ENCODE measurements at places on chromosomes 5 and 9. TPM values are rescaled to one million over a fixed set of nuclear protein-coding genes. Genes with fewer than 3 reads are reported as not detected.

The PTPN3 gene
- total RNA-seq = 0.41 TPM

The BHMT2 gene
- not detected for total RNA-seq

The KIF4B gene
- total RNA-seq = 0.32 TPM

The PPP1R26 gene
- 2.5 TPM for total RNA-seq

DNA sequence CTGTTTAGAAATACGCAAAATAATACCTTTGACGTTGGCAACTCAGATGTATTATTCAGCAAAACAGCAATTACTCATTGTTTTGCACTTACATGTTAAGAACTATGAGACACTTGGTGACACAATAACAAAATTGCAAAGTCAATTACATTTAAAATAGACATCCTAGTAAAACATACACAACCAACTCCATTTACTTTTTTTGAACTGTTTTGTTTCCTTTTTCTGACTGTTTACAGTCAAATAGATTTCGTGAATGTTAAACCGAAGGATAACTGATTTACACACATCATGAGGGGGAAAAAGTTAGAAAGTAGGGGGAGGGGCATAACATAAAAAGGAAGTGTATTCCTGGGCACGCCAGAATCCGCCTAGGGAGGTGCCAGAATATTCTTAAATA, 220.1 kb downstream of the MEF2C start:
- H3K4me1 ChIP-seq = peaks cover 22% of the 10 kb centered on the region
- H3K4me3 ChIP-seq = no peak overlapping the region
- peaks cover 17% of the 10 kb centered on the region for H3K36me3 ChIP-seq
- peaks cover 72% of the 10 kb centered on the region for H3K27me3 ChIP-seq

GRCh38 chr5:93252165-93252564, 328.9 kb downstream of the NR2F1-AS1 start:
- H3K4me1 ChIP-seq = no peaks in the 10 kb centered on the region
- no peak overlapping the region for H3K27ac ChIP-seq
- H3K36me3 ChIP-seq = no peaks in the 10 kb centered on the region
- H3K4me3 ChIP-seq = no peak overlapping the region
- no peak for ATAC-seq

GRCh38 chr5:163809473-163809872, 304.1 kb downstream of the MAT2B start:
- no peak overlapping the region for H3K4me3 ChIP-seq
- H3K27me3 ChIP-seq = no peaks in the 10 kb centered on the region
- no peaks in the 10 kb centered on the region for H3K4me1 ChIP-seq
- no peak overlapping the region for H3K27ac ChIP-seq
- no peak for ATAC-seq

- H3K4me3 ChIP-seq = peak overlapping the region; percentile 77
- peaks cover 11% of the 10 kb centered on the region for H3K4me1 ChIP-seq
- ATAC-seq = peak; percentile 33
These were observed 100.3 kb upstream of the RAPGEF1 start for GRCh38 chr9:131840220-131840619.

GRCh38 chr9:127613583-127613954, 1.5 kb downstream of the STXBP1 start:
- H3K4me3 ChIP-seq = peak overlapping the region; percentile 95
- H3K27ac ChIP-seq = peak overlapping the region; percentile 76
- peaks cover 23% of the 10 kb centered on the region for H3K4me1 ChIP-seq
- H3K27me3 ChIP-seq = peaks cover 12% of the 10 kb centered on the region
- peaks cover 8% of the 10 kb centered on the region for H3K36me3 ChIP-seq
- no peak for ATAC-seq

- no peak overlapping the region for H3K27ac ChIP-seq
- no peaks in the 10 kb centered on the region for H3K4me1 ChIP-seq
- H3K4me3 ChIP-seq = no peak overlapping the region
- ATAC-seq = no peak
- peaks cover 9% of the 10 kb centered on the region for H3K27me3 ChIP-seq
These were observed 45.2 kb downstream of the RNF180 start for GRCh38 chr5:64210866-64211265.

DNA sequence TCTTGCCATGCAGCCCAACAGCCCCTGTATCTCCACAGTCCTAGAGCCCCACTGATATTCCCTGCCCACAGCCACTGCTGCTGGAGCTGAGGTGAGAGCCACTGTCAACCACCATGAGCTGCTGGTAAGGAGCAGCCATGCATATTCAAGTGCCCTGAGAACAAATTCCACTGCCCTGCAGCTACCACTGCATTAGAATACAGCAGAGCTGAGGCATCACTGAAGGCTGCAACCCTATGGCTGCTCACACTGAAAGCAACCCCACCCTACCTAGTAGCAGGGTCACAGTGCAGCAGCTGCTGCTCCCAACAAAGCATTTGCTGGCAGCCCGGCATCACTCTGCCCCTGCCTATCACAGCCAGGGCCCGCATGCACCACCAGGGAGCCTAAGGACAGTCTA, 68.6 kb downstream of the SKIC3 start:
- ATAC-seq = no peak
- peaks cover 3% of the 10 kb centered on the region for H3K4me1 ChIP-seq
- no peaks in the 10 kb centered on the region for H3K27me3 ChIP-seq
- H3K4me3 ChIP-seq = no peak overlapping the region
- no peak overlapping the region for H3K27ac ChIP-seq
